ENCODE measurements at places on chromosomes 1 and 21. TPM values are rescaled to one million over a fixed set of nuclear protein-coding genes. Genes with fewer than 3 reads are reported as not detected.

Gene TNNT2
- 6.4 TPM for polyA plus RNA-seq

Gene PTPN14
- 4.2 TPM for polyA plus RNA-seq

Gene PEX11B
- polyA plus RNA-seq: 23.0 TPM

Gene OPTC
- polyA plus RNA-seq: not detected

Gene OSCP1
- 8.6 TPM for polyA plus RNA-seq

Gene ASPM
- 0.50 TPM for polyA plus RNA-seq

Gene CASQ2
- polyA plus RNA-seq: 2.0 TPM

Gene SELL
- polyA plus RNA-seq: 3.1 TPM

Gene OR2T11
- polyA plus RNA-seq: not detected

Gene CHODL
- not detected for polyA plus RNA-seq

Gene APH1A
- polyA plus RNA-seq: 95.1 TPM

Measured in stomach (tissue), 19 donors.